NCI-H69 (cell line): ENCODE measurements at places on chromosomes 11 and 22.

DNA sequence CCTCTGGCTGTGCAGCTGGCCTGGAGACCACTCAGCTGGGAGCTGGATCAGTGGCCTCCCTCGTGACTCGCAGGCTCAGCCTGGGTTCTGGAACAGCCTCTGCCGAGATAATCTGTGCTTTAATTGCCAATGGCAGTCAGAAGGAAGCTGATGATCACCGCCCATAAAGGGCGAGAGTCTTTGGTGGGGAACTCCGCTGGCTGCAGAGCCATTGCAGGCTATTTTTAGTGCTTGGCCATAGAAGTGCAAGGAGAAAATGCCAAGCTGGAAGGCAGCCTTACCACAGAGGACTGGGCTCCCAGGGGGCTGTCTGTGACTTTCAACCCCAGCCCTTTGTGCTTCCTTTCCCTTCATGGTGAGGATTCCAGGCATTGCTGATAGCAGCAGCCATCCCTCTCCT is 62.2 kb upstream of the TENM4 start:
- DNase-seq = no peak

DNA sequence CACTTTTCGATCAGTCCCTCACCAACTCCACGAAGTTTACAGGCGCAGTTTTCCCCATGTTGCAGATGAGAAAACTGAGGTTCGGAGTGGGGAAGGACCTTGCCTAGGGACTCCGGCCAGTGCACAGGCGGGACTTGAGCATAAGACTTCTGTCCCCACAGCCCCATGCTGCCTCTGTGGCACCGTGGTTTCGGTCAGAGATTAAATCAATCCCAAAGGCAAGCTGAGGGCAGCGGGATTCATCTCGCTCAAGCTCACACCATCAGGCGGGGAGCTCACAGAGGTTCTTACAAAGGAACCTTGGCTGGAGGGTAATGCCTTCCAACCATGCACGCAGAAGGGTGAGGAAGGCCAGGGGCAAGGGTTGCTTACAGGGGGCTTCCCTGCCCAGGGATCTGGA is 115.5 kb downstream of the PHF21B start:
- DNase-seq = no peak

- peak; percentile 24 for DNase-seq
These were observed 100.7 kb upstream of the CD82 start for GRCh38 chr11:44464741-44465140.

DNA sequence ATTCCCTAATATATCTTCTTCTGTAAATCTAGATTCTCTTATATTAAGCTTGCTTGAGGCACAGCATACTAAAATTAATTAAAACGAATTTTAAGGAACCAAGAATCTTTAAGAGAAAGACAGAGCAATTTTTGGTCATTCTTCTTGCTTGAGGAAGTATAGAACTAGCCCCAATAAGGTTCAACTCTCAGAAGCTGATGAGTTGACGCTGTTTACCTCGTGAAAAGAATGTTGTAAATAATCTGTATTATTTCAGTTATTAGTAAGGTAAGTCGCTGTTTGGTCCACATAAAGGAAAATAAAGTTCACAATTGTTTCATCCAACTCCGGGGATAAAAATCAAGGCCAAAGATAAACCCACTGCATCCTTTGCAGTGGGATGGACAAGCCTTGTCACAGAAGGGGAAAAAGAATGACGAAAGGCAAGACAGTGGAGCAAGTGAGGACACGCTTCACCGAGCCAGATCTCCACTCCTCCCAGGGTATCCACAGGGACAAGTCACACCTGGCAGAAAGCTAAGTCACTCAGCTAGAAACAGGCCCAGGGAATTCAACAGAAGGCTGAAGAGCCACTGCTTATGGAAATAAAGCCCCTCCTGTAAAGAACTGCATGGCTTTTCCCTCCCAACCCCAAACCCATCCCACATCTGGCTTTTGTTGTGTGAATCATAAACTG is 752 bp downstream of the POU2AF1 start:
- DNase-seq = no peak

DNA sequence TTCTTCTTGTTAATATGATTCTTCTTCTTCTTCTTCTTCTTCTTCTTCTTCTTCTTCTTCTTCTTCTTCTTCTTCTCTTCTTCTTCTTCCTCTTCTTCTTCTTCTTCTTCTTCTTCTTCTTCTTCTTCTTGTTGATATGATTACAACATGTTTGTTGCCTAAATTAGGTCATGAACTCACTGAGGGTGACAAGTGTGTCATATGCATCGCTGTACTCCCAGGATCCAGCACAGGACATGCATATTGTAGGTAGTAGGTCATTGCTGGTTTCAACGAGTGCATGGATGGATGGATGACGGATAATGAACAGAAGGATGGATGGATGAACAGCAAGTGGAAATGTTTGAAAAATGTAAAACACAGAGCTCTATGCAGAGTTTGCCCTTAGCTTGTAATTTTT is 14.9 kb upstream of the PVALB start:
- DNase-seq = no peak

- DNase-seq = no peak
These were observed 201.9 kb upstream of the UBASH3B start for GRCh38 chr11:122453586-122453985.

- DNase-seq = peak; percentile 97
These were observed 67.9 kb downstream of the DKK3 start for GRCh38 chr11:11940551-11940950.

DNA sequence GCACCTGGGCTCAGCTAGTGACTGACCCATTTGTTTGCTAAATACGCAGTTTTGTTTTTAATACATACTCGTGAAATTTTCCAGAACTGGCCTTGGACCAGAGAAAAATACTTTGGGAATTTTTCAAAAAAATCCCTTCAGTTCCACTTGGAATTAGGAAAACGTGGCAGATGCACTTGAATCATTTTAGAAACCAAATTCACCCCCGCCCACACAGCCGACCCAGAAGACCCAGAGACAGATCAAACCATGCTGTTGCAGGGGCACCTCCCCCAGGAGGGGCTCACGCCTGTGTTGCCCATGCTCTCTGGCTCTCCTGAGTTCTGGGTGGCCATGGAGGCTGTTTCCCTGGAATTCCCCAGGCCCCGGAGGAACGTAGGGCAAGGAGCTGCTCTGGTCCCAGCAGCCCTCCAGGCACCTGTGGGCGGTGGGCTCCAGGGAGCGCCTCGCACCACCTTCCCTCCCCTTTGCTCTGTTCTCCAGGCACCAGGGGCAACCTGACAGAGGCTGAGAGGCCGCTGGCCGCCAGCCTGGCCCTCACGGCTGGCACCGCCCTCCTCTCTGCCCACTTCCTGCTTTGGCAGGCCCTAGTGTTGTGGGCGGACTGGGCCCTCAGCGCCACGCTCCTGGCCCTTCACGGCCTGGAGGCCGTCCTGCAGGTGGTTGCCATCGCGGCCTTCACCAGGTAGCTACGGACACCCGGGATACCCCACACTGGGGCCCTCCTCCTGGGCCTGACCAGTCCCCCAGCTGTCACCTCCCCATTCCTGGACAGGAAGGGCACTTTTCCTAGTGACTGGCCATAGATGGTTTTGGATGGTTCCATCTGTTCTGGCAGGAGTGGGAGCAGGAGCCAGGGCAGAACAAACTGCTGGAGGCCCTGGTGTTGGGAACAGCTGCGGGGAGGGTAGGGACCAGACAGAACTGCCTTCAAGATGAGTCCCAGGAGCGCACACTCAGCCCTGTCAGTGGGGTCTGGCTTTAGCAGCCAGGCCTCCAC is 3.3 kb upstream of the EPS8L2 start:
- no peak for DNase-seq
